ENCODE measurements at places on chromosomes 11 and 22.

GRCh38 chr22:43013355-43014315 is 1.3 kb downstream of the PACSIN2 start:
- no peak for DNase-seq

DNA sequence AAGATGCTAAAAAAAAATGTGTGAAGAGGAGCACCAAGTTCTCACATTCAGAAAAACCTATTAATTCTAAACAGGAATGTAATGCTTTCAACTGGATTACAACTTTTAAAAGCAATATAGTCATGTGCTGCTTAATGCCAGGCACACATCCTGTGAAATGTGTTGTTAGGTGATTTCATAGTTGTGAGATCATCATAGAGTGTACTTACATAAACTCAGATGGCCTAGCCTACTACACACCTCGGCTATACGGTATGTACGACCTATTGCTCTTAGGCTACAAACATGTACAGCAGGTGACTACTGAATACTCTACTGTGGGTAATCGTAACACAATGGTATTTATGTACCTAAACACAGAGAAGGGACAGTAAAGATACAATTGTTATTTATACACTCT is 142.3 kb downstream of the RBFOX2 start:
- DNase-seq: no peak

- DNase-seq: no peak
These were observed 81.9 kb upstream of the RCN1 start for GRCh38 chr11:32008880-32009551.

DNA sequence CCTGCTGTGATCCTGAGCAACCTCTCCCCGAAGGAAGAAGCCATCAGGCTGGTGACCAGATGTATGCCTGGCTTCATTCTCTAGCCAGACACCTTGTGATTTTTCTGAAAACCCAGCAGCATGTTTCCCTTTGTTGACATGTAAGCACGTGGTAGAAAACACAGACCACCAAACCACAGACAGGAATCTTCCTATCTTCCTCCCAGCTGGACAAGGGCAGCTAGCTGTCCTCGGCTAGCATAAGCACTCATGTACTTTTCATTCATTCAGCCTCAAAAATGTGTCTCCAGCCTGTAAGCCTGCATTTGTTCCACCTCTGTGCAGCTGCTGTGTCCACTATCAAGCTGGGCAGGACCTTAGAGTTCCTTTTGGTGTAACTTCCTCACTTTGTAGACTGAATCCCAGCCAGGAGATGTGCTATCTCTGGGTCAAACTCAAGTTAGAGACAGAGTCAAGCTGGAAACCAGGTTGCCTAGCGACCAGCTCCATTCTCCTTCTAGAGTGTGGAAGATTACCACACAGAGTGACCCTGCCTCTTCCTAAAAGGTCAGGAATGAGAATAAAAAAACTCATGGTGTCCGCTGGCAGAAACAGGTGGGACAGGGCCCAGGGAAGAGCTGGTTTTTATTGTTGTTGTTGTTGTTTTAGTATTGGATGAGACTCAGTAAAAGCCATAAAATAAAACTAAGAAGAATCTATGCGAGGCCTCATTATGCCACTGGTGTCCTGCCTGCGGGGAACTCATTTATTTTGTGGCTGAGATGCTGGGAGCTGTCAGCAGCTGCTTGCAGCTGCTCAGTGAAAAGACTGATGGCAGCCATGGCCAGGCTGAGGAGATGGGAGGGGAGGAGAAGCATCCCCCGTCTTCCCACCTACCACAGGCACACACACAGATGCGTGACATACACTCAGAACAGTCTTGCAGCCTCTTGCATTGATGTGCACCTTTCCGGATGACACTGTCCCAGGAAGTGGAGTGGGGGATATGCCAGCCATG is 7.4 kb upstream of the CLMP start:
- no peak for DNase-seq

DNA sequence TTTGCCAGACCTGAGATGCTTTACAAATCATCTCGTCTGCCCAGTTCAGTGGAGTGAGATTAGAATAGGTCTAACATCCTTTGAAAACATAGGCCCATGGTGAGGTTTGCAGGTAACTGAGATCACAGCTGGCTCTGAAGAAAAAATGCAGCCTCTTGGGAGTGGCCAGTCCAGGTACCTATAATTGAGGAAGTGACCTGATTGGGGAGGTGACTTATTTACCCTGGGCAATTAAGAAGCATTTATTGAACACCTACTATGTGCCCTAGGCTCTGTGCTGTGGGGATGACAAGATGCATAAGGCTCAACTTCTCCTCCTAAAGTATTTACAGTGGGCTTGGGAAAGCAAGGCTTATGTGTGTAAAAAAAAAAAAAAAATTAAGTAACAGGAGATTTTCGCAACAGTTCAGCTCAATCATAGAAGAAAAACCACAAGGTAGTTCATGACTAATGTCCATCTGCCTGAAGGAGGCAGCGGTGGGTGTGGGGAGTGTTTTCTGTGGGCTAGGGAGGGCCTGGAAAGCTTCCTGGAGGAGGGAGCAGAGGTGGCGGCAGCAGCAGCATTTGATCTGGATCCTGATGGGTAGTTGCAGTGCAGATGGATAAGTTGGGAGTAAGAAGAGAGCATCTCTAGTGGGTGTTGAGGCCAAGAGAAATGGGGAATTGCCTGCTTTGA is 16.1 kb downstream of the MICAL2 start:
- DNase-seq: no peak

GRCh38 chr22:47245786-47246185 is 483.3 kb downstream of the TBC1D22A start:
- no peak for DNase-seq

- DNase-seq: no peak
These were observed 9.4 kb downstream of the GSTP1 start for GRCh38 chr11:67592880-67593564.

DNA sequence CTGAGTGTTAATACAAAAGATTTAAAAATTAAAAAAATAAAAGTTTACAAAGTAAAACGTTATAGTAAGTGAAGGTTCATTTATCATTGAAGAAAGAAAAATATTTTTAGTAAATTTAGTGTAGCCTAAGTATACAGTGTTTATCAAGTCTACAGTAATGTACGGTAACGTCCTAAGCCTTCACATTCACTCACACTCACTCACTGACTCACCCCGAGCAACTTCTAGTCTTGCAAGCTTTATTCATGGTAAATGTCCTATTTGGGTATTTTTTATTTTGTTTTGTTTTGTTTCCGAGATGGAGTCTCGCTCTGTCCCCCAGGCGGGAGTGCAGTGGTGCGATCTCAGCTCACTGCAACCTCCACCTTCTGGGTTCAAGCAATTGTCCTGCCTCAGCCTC is 8.8 kb downstream of the CASTOR1 start:
- DNase-seq: no peak

DNA sequence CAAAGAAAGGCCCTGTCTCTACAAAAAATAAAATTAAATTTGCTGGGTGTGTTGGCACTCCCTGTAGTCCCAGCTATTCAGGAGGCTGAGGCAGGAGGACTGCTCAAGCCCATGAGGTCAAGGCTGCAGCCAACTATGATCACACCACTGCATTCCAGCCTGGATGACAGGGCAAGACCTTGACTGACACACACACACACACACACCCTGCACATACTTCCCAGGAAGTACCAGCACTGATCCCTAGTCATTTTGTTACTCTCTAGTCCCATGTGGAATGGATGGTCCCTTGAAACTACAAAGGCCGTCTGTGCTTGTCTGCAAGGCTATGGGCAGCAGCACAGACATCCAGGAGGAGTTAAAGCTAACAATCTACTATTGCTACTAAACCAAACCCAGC is 59.7 kb upstream of the CYP2D6 start:
- DNase-seq: no peak

- no peak for DNase-seq
These were observed 120.5 kb downstream of the PGR start for GRCh38 chr11:101008961-101009689.

GRCh38 chr11:111469200-111469599 is 43.0 kb downstream of the BTG4 start:
- no peak for DNase-seq

DNA sequence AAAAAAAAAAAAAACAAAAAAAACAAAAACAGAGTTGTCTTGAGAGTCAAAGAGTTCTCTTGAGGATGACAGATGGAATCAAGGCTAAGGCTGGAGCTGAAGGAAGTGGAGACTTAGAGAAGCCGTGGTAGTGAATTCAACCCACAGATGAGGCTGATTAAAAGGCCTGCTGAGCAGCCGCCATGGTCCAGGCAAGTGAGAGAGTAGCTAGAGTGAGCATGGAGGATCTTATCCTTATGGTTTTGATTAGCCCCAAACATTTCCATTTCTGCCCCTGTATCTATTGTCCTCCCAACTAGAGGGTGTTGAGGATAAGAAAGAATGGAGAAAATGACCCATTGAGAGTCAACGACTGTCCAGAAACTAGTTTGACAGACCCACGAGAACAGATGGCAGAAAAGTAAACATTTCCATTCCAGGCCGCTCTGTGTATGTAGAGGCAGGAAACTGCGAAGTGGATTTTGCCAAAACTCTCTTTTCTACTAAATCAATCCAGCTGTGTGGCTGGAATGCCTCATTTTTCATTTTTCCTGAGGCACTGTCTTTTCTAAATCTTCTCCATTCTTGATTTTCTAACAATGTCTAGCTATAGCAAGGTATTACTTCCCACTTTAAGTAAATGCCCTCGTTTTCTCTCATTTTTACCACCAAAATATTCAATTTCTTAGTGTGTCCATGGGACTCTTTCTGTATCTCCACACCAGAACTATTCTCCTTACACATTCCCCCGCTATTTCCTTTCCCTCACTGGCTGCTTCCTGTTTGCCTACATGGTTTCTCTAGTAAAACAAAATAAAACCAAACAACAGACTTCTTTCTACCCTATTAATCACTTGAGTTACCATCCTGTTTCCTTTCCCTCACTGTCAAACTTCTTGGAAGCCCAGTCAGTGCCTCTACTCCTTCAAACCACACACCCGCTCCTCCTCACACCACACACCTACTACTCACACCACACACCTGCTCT is 5.4 kb upstream of the MMP8 start:
- no peak for DNase-seq

GRCh38 chr11:90722552-90723190 is 499.8 kb upstream of the CHORDC1 start:
- no peak for DNase-seq

- no peak for DNase-seq
These were observed 134.5 kb downstream of the WNT7B start for GRCh38 chr22:45842291-45842991.

GRCh38 chr11:128487978-128488377 is 99.4 kb downstream of the ETS1 start:
- no peak for DNase-seq

DNA sequence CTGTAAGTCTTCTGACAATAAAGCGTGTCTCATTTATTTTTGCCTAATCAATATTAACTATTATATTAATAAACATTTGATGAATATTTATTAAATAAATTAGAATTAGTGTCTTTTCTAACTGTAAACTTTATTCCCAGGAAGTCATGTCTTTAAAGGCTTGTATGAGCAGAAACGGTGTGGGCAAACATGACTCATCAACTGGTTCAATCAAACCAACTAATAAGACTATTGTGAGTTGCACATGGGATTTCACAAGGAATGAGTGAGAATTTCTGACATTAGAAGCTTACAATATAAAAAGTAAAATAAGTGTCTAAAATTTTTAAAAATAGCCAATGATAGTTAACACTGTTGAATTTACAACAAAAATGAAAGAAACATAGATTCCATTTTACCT is 259.2 kb upstream of the CTSC start:
- no peak for DNase-seq

GRCh38 chr11:49432242-49432848 is 223.9 kb upstream of the FOLH1 start:
- DNase-seq: no peak

DNA sequence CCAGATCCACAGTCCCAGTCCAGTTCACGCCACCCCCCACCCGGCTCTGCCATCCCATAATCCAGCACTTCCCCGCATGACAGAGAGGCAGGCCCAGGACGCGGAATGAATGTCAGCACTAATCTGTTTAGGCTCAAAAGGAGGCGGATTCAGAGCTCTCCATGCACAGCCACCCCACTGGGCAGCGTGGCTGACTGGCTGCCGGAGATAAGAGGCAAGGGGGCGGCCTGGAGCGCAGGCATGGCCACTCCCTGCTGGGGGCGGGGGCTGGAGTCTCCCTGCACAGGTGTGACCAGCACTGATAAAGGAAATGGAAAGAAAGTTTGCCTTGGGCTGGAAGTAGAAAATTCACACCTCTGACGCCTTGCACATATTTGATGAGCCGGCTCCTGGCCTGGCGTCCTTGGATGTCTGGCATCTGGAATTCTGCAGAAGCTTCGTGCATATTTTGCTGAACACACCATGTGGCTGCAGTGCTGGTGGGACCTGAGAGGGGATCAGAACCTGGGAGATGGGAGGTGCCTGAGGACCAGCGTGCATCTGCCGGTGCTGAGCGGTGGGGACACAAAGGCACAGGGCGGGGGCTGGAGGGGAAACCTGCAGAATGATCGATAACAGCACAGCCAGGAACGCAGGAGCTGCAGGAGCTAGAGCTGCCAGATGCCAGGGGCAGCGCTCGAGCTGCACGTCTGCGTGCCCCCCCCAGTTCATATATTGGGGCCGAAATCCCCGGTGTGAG is 344.4 kb downstream of the CTTN start:
- no peak for DNase-seq

DNA sequence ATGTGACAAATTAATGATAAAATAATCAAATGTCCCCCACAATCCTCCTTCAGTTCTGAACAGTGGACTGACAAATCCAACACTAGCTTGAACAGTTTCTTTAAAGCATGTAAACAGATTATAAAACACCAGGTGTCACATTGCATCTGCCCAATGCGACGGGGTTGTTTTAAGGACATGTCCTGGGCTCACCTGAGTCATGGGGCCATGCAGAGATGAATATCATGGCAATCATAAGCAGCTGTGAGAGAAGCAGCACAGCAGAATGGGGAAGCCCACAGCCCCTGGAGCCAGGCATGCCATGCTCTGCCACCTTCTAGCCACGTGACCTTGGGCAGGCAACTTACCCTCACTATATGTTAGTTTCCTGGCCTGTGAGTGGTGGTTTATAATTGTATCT is 93.9 kb upstream of the KCNA4 start:
- DNase-seq: no peak

DNA sequence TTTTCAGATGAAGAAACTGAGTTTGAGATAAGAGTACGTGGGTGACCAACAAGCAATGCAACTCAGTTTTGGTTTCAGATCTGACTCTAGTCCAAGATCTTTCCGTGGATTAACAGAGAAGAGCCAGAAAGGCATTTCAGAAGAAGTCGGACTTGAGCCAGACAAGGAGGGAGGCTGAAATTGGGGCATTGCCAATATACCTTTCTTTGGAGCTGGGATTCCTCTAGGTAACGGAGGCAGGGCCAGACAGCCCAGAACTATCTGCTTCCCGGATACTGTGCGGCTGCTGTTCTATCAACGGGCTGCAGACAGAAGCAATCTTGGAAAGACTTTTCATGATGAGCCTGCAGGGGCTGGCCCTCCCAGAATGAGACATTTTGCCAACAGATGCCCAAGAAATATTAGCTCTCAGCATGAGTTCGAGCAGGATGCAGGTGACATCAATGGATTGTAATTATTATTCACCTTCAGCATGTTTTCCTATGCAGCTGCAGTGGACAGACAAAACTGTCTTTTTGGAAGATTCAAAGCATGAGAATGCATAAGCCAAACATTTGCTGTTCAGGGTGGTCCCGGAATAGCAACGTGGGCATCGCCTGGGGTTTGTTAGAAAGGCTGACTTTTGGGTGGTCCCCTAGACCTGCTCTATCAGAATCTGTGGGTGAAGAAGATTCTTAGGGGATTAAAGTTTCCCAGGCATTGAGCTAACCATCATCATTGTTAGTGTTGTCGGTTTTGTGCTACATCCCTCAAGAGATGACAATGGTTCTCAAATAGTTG is 95.7 kb downstream of the SCN3B start:
- DNase-seq: no peak

Measured in stimulated activated CD4-positive, alpha-beta T cell treated with anti-CD3 and anti-CD28 coated beads, Interleukin-15, amount 100 ng/mL, for 1 hour (primary cell).